ENCODE measurements at places on chromosomes 12 and 14.

GRCh38 chr14:100313464-100314230 lies 7.4 kb upstream of the SLC25A29 start:
- no peak for DNase-seq

GRCh38 chr12:77842430-77842829 lies 11.7 kb downstream of the NAV3 start:
- DNase-seq: no peak

DNA sequence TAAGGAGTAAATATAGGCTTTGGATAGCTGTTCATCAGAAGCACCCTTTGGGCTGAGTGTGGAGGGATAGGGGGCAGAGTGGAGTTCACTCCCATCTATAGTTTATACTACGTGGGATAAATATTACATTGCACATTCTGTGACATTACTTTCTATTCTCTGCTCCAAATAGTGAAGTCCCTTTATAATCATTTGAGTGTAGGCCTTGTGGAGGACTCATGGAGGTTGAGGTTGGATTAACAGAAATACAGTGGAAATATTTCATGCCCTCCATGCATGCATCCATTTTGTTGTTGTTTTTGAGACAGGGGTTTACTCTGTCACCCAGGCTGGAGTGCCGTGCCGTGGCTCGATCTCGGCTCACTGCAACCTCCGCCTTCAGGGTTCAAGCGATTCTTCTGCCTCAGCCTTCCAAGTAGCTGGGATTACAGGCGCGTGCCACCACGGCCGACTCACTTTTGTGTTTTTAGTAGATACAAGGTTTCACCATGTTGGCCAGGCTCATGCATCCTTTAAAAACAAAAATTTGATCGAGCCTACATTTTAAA lies 1.4 kb downstream of the CHPT1 start:
- no peak for DNase-seq

DNA sequence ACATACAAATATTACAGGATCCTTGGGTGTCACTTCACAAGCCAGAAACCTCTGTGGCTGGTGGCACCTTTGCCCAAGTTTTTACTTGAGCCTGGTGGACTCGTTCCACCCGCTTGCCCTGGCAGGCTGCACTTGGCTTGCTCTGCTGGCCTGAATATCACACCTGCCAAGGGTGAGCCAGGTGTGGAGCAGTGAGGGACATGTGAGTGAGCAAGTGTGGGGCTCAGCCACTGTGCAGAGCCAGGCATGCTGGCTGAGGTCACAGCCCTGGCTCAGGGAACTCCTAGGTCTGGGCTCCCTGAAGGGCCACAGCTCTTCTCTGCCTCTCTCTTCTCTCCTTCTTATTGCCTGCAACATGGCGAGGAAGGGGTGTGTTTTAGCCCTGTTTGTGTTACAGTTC lies 82.0 kb downstream of the SLC16A7 start:
- DNase-seq: no peak

All from stimulated activated CD8-positive, alpha-beta memory T cell treated with anti-CD3 and anti-CD28 coated beads, Interleukin-7, amount 100 ng/mL, for 24 hours (primary cell).